SW 1271 (cell line): ENCODE measurements at places on chromosomes 11 and 22.

- DNase-seq = no peak
Measured at GRCh38 chr11:66609721-66610617, 6.5 kb upstream of the RBM14 start.

DNA sequence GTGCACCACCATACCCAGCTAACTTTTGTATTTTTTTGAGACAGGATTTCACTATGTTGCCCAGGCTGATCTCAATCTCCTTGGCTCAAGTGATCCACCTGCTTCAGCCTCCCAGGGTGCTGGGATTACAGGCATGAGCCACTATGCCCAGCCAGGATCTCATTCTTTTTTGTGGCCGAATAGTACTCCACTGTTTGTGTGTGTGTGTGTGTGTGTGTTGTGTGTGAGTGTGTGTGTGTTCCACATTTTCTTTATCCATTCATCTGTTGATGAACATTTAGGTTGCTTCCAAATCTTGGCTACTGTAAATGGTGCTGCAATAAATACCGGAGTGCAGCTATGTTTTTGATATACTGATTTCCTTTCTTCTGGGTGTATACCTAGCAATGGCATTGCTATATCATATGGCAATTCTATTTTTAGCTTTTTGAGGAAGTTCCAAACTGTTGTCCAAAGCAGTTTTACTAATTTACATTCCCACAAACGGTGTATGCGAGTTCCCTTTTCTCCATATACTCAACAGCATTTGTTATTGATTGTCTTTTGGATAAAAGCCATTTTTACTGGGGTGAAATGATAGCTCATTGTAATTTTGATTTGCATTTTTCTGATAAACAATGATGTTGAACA, 105.4 kb downstream of the TTC28 start:
- no peak for DNase-seq

DNA sequence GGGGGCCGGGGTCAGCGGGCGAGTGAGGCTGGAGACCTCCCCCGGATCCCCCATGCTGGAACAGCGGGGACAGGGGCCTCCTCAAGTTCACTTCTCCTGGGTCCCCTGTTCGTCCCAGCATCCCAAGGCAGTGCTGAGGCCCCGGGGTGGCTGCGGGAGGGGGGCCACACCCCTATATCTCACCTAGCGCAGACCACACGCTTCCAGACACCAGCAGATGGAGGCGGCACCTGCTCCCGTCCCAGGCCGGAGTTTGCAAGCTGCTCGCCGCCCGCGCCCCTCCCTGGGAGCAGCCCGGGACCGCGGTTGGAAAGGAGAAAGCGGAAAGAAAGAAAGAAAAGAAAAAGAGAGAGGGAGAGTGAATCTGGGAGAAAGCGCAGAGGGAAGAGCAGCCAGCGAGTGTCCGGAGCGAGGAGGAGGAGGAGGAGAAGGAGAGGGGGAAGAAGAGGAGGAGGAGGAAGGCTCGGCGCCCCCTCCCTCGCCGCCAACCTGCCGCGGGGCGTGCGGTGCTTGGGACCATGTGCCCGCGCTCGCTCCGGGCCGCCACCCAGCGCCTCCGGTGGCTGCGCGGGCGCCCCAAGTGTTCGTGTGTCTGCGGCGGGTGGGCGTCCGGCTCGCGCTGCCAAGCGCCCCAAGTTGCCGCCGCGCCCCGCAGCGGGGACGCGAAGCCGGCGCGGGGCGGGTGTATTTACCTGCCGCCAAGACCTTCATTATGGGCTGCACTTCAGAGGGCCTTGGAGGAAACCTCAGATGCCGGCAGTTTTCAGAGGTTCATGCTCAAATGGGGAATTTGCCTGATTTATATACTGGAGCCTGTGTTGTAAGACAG, at the start of gene LIF:
TSS of gene LIF (minus strand) at position 775 of the 829 bp plus-strand sequence. CDS start at position 711, 64 bp downstream.
- DNase-seq = no peak

DNA sequence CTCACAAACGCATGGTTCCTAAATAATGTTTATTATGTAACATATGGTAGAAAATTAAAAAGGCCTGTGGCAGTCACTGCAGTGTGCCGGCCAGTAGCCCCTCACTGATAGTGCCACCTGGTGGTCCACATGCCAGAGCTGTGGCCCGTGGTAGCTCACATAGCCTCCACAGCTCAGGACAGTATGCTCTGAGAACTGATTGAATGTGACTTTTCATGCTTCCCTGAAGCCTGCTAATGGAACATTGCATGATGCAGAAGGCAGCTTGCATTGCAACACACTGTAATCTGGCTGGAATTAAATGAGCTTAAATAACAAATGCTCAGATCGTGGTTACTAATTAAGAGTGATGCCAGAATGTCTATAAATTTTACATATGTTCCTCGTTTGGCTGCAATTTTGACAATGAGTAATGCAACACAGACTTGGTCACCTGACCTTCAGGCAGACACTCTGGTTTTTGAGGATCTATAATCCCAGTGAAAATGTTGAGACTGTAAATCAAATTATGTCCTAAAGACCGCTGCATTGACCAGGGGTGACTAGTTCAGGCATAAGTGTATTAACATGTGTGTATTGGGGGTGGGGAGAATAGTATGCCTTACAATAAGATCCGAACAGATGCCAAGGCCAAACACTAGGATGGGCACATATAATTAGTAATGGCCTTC, 566.4 kb downstream of the METTL15 start:
- no peak for DNase-seq
